ENCODE measurements at places on chromosomes 13 and 19. TPM values are rescaled to one million over a fixed set of nuclear protein-coding genes. Genes with fewer than 3 reads are reported as not detected.

The ZNF284 gene
- total RNA-seq = 2.6 TPM

The YJEFN3 gene
- total RNA-seq = 0.62 TPM

The UBXN6 gene
- total RNA-seq = 97.0 TPM

The OR4F17 gene
- not detected for total RNA-seq

The SLC46A3 gene
- total RNA-seq = 28.3 TPM

The KLC3 gene
- not detected for total RNA-seq

The ONECUT3 gene
- total RNA-seq = not detected

The POU2F2 gene
- total RNA-seq = 0.05 TPM

All from A172 (cell line).